ENCODE measurements at places on chromosomes 2 and 18.

GRCh38 chr2:66481100-66481549 lies 46.2 kb downstream of the MEIS1 start:
- no peak for DNase-seq

DNA sequence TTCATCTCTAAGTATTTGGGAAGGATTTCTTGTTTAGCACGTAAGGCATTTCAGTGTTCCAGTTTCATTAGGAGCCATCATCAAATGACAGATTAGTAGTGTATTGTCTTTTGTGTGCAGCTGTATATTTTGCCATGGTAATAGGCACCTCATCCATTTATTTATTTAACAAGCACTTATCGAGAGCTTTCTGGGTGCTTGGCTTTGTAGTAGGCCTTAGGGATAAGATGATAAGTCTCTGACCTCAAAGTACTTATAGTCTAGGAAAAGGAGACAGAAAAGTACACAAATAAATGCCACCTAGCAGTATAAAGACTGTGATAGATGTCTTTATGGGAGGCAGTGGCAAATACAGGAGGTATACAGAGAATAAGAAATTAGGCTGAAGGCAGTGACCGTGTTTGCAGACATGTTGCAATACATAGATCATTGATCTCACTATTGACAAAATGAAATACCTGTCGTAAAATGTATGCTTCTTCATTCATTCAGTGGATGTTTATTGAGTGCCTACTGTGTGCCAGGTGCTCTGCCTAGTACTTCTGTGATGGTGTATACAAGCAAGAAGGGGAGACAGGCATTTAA lies 265.9 kb downstream of the SETBP1 start:
- DNase-seq = no peak

- no peak for DNase-seq
Observed at GRCh38 chr18:8303151-8303755, 306.0 kb upstream of the RAB12 start.

- no peak for DNase-seq
Observed at GRCh38 chr2:168060986-168061750, 186.2 kb downstream of the STK39 start.

GRCh38 chr2:8571792-8572499 lies 109.9 kb upstream of the ID2 start:
- DNase-seq = no peak
